Activated CD4-positive, alpha-beta T cell treated with anti-CD3 and anti-CD28 coated beads, Interleukin-10, Interleukin-2, amounts not matched to agents 100 ng/mL and 50 ng/mL, durations not matched to agents 16 hours and 8 hours (primary cell): ENCODE measurements at places on chromosomes 13 and 19.

DNA sequence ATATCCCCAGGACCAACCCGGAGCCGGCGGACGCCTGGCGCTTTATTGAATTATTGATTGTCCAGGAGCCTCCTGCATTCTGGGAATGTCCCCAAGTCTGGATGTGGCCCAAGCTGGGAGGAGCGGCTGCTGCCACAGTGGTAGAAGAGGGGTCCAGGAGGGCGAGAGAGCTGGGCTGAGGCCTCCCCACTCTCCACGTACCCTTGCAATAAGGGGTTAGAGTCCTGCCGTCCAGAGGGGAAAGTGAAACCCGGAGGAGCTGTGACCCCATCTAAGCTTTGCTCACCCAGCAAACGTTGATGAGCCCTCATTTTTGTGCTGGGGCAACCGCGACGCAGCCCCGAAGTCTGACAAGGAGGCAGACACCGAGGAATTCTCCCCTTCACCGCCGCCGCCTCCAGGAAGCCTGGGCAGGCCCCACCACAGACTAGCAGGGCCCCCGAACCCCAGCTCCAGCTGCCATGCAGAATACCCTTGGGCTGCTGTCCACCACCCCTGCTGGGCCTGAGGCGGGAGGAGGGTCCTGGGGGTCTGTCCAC lies 1.4 kb upstream of the C2CD4C start:
- no peak for DNase-seq

- no peak for DNase-seq
Measured at GRCh38 chr13:73870036-73870741, 264.0 kb downstream of the KLF12 start.

GRCh38 chr13:42398533-42398932 lies 126.6 kb downstream of the AKAP11 start:
- no peak for DNase-seq

DNA sequence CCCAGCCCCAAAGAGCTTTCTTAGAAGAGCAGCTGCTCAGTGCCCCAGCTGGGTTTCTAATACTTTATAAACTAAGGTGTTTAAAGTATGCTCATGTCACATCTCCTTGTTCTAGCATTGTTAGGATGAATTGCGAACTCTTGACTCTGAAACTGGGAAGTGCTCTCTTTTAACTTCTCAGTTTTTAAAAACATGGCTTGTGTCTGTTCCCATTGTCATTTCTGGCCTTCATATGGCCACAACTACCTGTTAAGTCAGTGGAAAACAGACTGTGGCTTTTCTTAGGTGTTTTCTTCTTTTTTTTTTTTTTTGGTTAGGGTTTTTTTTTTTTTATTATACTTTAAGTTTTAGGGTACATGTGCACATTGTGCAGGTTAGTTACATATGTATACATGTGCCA lies 164.7 kb downstream of the KCNRG start:
- no peak for DNase-seq

DNA sequence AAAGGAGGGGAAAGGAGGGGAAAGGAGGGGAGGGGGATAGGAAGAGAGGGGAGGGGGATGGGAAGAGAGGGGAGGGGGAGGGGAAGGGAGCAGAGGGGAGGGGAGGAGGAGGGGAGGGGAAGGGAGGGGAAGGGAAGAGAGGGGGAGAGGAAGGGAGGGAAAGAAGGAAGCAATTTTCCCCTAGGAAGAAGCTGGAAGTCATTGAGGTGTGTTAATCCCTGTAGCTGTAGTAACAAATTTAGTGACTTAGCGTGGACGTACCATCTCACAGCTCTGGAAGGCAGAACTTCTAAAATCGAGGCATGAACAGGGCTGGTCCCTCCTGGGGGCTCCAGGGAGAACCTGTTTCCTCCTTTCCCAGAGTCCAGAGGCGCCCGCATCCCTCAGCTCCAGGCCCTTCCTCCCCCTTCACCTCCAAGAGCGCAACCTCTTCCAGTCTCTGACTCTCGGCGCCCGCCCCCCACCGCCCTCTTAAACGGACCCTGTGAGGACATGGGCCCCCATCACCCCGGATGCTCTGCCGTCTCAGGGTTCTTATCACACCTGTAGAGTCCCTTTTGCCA lies 5.6 kb upstream of the CDC34 start:
- DNase-seq = no peak

GRCh38 chr19:46841458-46842083 lies 9.1 kb downstream of the AP2S1 start:
- no peak for DNase-seq

DNA sequence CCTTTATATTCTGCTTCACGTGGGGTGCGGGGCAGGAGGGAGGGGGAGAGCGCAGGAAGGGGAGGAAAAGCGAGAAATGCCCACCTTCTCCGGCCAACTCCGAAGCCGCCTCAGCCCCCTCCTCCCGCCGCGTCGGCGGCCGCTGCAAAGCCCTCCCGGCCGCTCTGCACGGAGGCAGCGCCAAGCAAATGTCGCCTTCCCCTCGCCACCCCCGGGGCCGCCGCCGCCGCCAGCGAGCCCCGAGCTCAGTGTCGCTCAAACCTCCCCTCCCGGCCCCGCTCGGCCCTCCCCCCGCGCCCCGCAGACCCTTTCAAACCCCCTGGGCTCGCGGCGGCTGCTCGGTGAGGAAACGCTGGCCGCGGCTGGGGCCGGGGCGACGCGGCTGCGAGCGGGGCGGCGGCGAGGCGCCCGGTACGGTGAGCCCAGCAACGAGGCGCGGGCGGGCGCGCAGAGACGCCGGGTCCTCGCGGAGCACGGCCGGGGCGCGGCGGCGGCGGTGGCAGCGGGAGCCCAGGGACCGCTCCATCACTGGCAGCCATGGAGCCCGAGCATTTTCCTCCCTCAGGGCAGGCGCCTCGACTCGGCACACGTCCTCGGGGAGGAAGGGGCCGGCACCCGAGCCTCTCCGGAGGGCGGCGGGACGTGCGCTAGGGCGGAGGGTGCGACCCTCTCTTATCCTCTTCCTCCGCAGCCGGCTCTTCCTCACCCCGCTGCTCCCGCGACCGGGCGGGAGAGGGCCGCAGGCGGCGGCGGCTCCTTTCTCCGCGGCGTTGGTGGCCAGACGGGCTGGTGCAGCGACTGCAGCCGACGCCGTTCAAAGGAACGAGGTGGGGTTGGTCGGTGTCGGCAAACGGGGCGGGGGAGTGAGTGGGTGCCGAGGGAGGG lies 463 bp upstream of the TSC22D1 start:
- DNase-seq = no peak

- no peak for DNase-seq
Measured at GRCh38 chr19:6925386-6925785, 38.0 kb downstream of the ADGRE1 start.

DNA sequence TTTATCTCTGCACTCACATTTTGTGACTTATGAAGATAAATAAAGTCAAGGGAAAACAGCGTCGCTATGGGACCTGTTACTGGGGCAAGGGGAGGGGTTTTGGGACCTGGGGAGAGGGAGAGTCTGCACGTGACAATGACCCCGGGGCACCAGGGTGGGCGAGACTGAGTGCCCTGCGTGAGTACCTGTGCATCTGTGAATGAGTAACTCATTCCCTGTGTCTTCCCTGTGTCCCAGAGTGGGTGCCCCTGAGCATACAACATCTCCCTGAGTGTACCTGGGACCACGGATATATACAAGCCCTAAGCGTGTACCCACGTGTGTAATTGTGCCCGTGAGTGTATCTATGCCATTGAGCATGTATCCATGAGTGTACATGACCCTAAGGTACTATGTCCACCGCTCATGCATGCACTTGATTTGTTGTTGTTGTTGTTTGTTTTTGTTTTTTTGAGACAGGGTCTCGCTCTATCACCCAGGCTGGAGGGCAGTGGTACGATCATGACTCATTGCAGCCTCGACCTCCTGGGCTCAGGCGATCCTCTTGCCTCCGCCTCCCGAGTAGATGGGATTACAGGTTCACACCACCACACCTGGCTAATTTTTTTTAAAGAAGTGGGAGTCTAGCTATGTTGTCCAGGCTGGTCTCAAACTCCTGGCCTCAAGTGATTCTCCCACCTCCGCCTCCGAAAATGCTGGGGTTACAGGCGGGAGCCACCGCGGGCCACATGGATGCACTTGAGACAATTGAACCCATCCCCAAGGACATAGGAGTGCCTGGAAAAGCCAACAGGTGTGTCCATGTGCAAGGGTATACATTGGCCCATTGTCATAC lies 645 bp upstream of the TRAPPC5 start:
- DNase-seq = no peak

DNA sequence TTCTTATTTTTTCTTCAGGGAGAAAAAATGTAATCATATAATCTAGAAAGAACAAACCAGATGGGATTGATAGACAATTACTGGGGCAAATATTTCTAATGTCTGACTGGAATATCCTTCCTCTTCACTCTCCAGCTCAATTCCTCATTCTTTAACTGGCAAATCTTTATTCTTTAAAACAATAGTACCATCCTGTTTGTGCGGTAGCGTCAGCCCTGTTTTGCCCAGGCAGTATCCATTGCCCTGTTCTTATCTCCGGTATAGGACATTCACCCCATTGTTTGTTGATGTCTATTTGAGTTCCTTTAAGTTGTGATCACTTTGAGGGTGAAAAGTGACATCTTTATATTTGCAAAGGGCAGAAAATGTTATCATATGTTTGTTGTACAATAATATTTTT lies 185.4 kb downstream of the POSTN start:
- DNase-seq = no peak

DNA sequence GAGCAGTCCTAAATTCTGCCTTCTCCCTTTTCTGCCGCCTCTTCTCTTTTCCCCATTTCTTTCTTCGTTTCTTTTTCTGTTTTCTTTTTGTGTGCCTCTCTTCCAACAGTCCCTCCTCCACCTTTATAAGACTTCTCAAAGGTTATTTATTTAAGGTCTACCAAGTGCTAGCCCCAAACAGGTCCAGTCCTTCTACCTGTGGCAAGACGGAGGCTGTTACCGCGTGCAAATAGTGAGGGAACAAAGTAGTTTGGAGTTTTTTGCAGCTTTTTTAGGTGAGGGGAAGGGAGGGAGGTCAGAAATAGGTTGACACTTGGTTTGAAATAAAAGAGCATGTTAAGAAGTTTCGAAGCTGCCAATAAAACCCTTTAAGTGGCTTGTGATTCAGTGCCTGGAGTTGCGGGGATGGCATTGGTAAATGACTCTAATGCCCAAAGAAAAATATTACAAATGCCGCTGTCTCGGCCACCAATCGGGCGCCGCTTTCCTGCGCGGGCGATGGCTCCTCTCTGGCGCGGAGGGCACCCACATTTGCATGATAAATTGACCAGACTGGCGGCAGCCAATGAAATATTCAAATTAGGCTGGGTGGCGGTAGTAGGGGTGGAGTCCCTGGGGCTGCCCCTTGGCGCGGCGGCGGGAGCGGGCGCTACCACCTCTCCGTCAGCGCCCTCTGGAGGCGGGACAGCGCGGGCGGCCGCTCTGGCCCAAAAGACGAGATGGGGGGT lies 7.5 kb upstream of the TSHZ3 start:
- peak; percentile 75 for DNase-seq

DNA sequence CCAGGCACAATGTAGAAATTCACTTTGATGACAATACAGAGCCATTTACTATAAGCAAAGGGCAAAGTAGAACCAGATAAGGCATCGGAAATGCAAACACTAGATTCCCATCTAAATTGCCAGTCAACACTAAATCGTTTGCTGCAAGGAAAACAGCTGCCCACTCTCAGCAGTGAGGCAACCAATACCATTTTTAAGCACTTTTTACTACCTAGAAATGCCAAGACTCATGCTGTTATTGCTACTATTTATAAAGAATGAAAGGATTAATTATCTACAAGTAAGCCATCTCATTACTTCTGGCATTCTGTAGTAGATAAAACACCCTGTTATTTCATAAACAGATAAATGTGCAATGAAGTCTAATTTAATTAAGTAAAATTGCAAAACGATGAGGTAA lies 422.0 kb downstream of the FGF14 start:
- DNase-seq = no peak

GRCh38 chr13:32134241-32135055 lies 102.9 kb downstream of the FRY start:
- DNase-seq = no peak

DNA sequence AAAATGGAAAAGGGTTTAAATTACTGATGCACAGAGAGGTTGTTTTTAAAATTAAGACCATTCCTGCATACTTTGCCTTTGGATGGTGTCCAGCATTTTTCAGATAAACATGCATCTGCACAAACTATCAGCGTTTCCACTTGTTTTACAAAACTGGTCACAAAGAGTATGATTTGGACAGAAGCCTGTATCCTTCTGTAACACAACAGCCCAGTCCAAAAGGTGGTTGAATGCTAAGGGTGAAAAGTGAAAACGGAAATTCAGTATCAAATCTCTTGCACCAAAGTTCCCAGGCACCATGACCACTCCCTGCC lies 21.7 kb upstream of the DOCK9 start:
- DNase-seq = no peak

GRCh38 chr19:19568802-19569756 lies 31.0 kb downstream of the CILP2 start:
- no peak for DNase-seq

GRCh38 chr13:84705982-84706710 lies 823.9 kb upstream of the SLITRK1 start:
- no peak for DNase-seq

- DNase-seq = no peak
Measured at GRCh38 chr13:18993884-18994660, 187.6 kb downstream of the TUBA3C start.

DNA sequence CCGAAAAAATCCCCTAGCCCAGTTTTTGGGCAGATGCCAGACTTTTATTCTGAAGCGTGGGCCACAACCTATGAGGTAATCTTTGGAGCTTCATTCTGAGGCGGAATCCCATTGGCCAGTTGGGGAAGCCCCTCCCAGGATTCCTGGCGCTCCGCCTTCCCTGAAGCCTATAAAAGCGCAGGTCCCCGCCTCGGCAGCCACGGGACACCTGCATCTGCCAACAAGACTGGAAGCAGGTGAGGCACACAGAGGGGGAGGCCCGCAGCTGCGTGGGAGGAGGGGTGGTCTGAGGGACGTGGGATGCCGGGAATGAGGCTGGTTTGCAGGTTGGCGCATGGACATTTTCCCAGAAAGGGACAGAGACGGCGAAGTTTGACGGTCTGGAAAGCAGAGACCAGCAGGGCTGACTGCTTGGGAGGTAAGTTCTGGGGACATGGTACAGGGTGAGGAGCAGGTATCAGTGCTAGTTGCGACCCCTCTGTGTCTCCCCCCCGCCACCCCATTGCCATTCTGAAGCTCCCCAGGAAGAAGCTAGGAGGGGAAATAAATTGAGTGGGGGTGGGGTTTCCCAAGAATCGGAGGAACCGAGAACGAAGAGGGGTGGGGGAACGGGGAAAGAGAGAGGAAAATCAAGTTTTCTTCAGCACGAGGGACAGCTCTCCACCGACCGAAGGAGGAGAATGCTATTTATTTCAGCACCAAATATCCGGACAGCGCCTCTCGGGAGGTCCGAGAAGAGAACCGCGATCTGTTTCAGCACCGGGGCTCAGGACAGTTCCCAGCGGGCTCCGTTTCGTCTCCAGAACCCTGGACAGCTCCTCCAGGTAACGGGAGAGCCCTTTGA lies 22.4 kb upstream of the FEM1A start:
- peak; percentile 73 for DNase-seq

GRCh38 chr19:28887920-28888618 lies 324.9 kb downstream of the UQCRFS1 start:
- DNase-seq = no peak

- no peak for DNase-seq
Measured at GRCh38 chr13:93298713-93299112, 72.1 kb downstream of the GPC6 start.

GRCh38 chr13:97226013-97226412 lies 3.9 kb downstream of the MBNL2 start:
- no peak for DNase-seq

- peak; percentile 93 for DNase-seq
Measured at GRCh38 chr19:13774217-13775191, at the start of gene C19orf53. Gene C19orf53, plus strand, starts transcription at chr19:13774456. Its CDS starts 22 bp downstream, at chr19:13774478.
